ENCODE measurements at places on chromosomes 4 and X. TPM values are rescaled to one million over a fixed set of nuclear protein-coding genes. Genes with fewer than 3 reads are reported as not detected.

The CXCL11 gene
- total RNA-seq = 0.30 TPM

The MAGEA4 gene
- not detected for total RNA-seq

The CRMP1 gene
- total RNA-seq = 83.4 TPM

The GAGE12E gene
- total RNA-seq = not detected

The NAT8L gene
- total RNA-seq = 3.4 TPM

The NUDT11 gene
- total RNA-seq = 44.6 TPM

DNA sequence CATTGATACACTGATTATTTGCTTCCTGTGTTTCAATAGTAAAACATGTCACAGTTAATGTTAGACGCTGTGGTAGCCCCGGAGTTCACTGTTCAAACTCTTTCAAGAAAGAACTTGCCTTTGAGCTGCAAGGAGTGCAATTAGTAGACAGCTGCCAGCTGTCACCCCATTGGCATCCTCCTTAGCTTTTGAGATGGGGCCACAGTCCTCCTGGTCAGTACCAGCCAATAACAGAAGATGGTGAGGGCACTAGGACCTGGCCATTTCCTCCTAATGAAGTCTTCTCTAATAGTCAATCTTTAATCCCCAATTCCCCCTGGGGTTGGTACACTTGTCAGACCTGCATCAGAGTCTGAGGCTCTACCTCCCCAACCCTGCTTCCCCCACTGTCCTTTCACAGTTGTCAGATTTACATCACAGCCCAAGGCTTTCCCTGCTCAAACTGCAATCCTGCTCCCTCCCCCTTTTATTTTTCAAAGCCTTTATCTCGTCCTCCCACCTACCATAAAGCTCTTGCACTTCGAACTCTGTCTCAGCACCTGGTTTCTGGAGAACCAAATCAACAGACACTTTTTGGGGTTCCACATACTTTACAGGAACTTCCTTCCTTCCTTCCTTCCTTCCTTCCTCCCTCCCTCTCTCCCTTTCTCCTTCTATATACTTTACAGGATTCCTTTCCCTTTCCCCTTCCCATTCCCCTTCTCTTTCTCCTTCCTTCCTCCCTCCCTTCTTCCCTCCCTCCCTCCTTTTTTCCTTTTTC is 182.0 kb downstream of the RASL11B start:
- DNase-seq = no peak

DNA sequence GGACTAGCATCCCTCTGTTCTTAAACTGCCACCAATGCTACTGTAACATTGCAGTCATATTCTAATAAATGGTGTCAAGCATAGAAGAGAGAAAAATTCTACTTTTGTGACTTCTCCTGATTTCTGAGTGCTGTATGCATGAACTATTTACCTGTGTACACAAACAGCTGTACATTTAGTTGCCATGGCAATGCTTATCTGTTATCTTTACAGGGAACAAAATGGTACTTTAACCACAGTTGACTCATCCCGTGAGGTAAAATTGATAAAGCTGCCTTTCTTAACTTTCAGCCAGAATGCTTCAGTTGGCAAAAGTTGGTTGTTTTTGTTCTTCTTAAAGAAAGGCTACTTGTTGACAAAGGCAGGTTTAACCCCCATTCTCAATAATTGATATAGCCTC is 587.5 kb upstream of the MAGEB2 start:
- DNase-seq = no peak

DNA sequence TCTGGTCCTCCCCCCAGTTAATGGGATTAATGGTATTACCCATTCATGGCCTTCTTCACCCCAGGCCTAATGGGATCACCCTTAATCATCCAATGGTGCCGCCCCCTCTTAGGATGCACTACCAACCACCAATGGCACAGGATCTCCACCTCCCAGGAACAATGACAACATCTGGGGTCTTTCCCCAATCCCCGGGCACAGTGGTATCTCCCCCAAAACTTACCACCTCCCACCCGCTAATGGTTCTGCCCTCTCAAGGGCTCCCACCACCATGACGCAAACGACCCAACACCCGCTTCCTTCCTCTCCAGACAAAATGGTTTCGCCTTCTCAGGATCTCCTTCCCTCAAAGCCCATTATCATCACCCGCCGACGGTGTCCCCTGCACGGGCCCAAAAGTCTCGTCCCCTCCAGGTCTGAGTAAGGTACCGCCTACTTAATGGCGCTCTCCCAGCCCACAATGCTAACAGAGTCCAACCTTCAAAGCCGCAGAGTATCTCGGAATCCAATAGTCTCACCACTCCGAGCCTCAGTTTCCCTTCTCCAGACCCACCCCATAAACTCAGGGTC is 458 bp downstream of the GRIPAP1 start:
- DNase-seq = peak; percentile 62

- DNase-seq = no peak
Observed at GRCh38 chr4:48739560-48740019, 40.5 kb downstream of the FRYL start.

DNA sequence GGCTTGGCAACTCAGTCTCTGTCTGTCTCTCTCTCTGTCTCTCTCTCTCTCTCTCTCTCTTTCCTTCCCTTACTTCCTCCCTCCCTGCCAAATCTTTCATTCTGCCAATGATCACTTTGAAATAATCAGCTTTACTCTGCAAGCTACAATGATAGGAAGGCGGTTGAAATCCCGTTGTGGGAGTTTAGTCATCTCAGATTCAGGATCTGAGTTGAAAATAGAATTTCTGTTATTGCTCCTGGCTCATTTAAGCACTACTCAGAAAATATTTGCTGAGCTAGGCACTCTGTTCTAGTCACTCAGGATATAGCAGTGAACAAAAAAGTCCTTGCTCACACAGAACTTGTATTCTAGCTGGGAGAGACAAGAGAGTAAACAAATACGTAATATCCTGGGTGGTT is 56.3 kb upstream of the DCTD start:
- DNase-seq = no peak

- DNase-seq = peak; percentile 72
Observed at GRCh38 chr4:76179398-76180318, 31.5 kb upstream of the NUP54 start.

- DNase-seq = no peak
Observed at GRCh38 chrX:129695937-129696336, 41.2 kb upstream of the APLN start.

- no peak for DNase-seq
Observed at GRCh38 chr4:183369073-183369472, 46.8 kb upstream of the CLDN24 start.

- DNase-seq = no peak
Observed at GRCh38 chr4:5930456-5930855, 37.6 kb upstream of the CRMP1 start.

DNA sequence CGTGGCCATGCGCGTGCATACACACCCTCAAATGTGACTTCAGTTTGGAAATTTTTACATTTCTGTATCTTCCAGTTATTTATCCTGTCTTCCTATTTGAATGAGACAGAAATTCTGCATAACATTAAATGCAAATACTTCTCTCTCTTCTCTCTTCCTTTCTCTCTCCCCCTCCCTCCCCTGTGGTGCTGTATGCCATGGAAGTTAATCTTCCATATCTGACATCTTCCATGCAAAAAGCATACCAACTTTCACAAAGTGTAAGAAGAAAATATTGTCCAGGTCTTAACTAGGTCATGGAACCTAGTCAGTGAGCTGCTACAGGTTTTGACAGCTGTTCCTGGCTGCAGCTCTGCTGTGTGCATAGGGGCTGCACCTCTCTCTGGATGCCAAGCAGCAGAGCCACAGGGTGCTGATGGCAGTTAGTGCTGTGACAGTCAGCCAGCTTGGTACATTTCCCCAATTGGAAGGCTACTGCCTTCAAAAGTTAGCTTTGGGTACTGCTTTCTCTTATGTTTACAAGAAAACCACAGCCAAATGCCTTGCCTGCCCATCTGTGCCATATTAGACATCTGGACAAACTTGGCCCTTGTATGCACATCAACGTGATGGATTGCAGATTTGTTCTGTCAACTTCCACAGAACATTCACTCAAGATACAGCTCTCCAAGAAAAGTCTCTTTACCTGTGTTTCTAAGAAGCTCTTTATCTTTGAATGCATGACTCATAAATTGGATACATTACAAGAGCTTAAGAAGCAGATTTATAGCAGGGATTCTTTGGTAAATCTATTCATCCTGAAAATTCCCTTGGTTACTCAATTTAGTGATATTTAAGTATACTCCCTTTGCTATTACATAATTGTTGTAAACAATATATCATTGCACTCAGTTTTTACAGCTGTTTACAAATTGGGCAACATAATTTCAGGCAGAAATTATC is 623.8 kb downstream of the EPHA5 start:
- DNase-seq = peak; percentile 15

- no peak for DNase-seq
Observed at GRCh38 chr4:32073542-32073941, 1353.4 kb downstream of the PCDH7 start.

- DNase-seq = no peak
Observed at GRCh38 chr4:108003982-108004515, 14.4 kb downstream of the HADH start.

DNA sequence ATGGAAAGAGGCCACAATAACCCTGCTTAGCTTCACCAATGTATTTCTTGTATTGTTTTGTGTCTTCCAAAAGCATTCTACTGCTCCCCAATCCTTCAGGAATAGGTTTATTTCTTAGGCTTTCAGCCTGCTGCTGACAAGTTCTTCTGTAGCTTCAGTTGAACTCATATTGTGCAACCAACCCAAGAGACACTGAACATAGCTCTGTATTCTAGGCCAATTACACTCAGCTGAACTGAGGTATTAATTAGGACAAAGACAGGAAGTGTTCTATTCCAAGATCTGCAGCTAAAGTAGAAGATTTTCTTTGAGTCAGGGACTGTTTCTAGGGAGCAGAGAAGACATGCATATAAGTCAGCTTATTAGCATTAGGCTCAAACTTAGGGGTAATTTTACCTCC is 151.8 kb downstream of the LHFPL1 start:
- no peak for DNase-seq

Measured in A673 (cell line).